Activated effector memory CD4-positive, alpha-beta T cell treated with anti-CD3 and anti-CD28 coated beads, Interleukin-2, amount 50 U/mL, for 16 hours (primary cell): ENCODE measurements at places on chromosomes 12 and 14.

DNA sequence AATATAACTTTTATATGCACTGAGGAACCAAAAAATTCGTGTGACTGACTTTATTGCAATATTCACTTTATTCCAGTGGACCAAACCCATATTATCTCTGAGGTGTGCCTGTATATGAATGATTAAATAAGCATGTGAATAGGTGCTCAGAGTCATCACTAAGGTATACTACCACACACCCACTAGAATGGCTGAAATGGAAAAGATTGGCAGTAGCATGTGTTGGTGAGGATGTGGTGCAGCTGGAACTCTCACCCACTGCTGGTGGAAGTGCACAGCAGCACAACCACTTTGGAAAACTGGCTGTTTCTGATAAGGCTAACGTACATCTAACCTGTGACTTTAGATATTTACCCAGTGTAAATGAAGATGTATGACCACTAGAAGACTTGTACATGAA, 36.8 kb downstream of the GOLGA5 start:
- no peak for DNase-seq

- DNase-seq, result no peak
These were observed 5.4 kb upstream of the KRT7 start for GRCh38 chr12:52227606-52228166.

- no peak for DNase-seq
These were observed 52.6 kb downstream of the SYNE2 start for GRCh38 chr14:63905370-63905769.

GRCh38 chr12:112439769-112440168, 21.0 kb downstream of the PTPN11 start:
- no peak for DNase-seq

DNA sequence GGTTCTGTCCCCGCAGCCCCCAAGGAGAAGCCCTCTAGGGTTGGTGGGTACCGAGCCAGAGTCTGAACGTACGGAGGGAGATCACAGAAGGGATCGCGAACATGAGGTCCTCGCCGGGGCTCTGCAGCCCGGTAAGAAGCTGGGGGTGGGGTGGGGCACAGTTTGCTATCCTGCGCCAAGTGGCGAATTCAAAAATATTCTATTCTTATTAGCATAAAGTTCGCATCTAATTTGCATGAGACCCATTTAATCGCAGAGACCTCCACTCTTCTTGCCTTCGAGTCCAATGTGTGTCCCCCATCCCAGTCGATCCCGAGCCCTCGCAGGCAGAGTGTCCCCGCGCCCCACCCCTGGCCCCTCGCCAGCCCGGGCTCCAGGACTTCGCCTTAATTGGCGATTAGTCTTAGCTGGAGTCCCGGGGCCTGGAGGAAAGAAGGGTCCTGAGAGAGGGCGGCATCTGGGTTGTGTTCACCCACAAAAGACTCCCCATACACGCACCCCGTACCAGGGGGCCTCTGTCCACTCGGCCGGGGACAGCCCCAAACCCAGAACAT, 604 bp upstream of the ARHGEF25 start:
- no peak for DNase-seq

- DNase-seq, result no peak
These were observed 170.6 kb upstream of the CCDC196 start for GRCh38 chr14:66315548-66315947.

GRCh38 chr12:127169321-127170181, 1097.4 kb upstream of the TMEM132C start:
- DNase-seq, result no peak

- no peak for DNase-seq
These were observed 193.7 kb upstream of the HMGA2 start for GRCh38 chr12:65630555-65630954.

- DNase-seq, result no peak
These were observed 20.1 kb upstream of the KRT86 start for GRCh38 chr12:52254180-52254964.

GRCh38 chr14:77238996-77239395, 32.0 kb downstream of the NGB start:
- DNase-seq, result no peak

GRCh38 chr12:64714551-64714968, 44.6 kb downstream of the GNS start:
- DNase-seq, result peak; percentile 65

- DNase-seq, result no peak
These were observed 34.2 kb upstream of the RNASE1 start for GRCh38 chr14:20836668-20837338.

DNA sequence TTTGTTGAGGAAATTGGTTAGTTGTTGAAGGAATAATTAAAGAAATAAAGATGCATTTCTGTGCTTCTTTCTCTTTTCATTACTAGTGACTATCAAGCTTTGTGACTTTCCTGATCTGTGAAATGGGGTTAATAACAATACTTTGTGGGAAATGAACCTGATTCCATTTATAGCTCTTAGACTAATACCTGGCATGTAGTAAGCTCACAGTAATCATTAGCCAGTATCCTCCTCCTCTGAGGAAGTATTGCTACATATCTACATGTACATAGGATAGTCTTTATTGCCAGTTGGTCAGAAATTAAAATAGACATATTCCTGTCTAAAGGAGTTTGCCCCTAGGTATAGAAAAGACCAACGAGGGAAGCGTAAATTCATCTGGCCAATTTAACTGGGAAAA, 1.8 kb upstream of the CCDC198 start:
- no peak for DNase-seq

DNA sequence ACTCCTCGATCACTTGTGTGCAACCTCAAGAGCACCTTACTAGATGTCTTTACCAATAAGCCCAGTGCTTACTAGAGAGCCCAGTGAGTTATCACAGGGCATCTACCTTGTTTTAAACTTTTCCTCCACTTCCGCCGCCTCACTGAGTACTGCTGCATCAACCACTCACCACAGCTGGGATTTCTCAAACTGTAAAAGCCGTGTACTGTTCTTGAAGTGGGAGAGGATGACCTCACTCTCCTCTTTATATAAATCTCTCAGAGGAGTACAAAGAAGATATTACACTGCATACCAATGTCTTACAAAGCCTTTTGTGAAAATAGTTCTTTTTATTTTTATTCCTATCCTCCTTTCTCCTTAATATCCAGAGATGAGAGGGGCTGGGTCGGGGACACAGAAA, 94.1 kb downstream of the PLCZ1 start:
- DNase-seq, result no peak

GRCh38 chr12:54959291-54960018, 25.1 kb downstream of the TESPA1 start:
- no peak for DNase-seq

DNA sequence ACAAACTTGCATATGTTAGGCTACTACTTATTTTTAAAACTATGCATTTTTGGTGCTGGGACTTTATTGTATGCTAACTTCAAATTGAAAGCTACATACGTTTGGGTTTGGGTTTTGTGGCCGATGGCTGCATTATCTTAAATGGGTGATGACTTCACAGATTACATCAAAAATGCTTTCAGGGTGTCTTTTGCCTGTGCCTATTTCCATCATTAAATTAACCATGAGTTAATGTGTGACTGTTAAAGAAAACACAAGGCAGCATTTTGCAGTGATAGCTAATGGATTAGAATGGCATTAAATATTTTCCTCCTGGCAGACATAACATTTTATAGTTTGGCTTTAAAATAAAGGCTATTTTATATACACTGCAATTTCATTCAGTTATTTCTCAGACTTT, 352.3 kb downstream of the EGLN3 start:
- DNase-seq, result no peak

DNA sequence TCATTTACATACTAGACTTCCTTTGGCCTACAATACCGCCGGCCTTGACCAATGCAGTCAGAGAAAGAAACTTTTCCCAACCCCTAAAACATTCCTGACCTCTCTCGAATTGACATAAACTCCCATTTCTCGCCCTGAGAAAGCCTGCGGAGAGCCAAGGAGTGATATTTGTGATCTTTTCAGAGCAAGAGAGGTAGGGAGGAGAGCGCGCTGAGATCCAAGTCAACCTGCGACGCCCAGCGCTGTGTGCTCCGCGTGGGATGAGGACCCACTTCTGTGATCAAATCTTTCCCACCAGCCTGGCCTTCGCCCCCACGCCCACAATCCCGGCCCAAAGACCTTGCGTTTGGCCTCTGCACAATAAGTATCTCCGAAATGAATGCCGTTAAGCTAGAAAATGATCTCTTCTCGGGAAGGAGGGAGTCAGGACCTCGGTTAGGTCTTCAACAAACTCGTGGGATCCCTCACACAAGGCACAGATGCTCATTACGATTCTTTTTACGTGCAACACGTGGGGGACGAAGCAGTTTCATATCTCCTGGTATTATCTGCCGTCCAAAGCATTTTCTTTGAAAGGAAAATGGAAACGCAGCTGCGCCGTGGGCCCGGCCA, 6.3 kb upstream of the NPAS3 start:
- no peak for DNase-seq

GRCh38 chr14:94897082-94897481, 127.2 kb upstream of the GSC start:
- peak; percentile 12 for DNase-seq

DNA sequence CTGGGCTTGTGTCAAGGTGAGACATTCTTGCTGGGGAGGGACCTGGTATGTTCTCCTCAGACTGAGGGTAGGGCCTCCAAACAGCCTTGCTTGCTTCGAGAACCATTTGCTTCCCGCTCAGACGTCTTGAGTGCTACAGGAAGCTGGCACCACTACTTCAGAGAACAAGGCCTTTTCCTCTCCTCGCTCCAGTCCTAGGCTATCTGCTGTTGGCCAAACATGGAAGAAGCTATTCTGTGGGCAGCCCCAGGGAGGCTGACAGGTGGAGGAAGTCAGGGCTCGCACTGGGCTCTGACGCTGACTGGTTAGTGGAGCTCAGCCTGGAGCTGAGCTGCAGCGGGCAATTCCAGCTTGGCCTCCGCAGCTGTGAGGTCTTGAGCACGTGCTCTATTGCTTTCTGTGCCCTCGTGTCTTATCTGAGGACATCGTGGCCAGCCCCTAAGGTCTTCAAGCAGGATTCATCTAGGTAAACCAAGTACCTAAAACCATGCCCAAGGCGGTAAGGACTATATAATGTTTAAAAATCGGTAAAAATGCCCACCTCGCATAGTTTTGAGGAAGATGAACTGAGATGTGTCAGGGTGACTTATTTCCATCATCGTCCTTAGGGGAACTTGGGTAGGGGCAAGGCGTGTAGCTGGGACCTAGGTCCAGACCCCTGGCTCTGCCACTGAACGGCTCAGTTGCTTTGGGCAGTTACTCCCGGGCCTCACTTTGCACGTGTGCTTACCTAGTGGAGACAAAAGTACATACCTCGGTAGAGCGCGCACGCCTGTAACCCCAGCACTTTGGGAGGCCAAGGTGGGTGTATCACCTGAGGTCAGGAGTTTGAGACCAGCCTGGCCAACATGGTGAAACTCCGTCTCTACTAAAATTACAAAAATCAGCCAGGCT, 4.3 kb downstream of the GAPDH start:
- no peak for DNase-seq

- DNase-seq, result no peak
These were observed 24.3 kb downstream of the MNAT1 start for GRCh38 chr14:60758885-60759284.

DNA sequence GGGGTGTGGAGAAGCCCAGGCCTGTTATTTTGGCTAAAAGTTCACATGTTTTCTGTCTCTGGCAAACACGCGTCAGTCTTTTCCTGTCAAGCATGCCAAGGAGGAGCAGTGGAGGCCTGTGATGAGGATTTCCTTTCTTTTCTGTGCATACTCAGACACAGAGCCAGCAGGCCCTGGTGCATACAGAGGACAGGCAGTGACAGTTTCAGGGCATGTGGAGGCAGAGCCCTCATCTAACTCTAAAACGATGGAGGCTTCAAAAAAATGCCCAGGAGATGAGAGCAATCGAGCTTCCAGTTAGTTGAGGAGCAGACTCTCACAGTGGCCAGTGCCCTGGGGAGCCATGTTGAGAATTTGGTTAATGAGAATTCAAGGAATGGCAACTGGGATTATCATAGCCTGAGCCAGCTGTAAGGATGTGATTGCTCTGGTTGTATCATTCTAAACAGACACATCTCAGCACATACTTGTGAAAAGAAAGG, 66.5 kb downstream of the TRAFD1 start:
- no peak for DNase-seq

- no peak for DNase-seq
These were observed 1105.5 kb downstream of the TMEM121 start for GRCh38 chr14:106631879-106632278.

- no peak for DNase-seq
These were observed 68.1 kb downstream of the BORCS5 start for GRCh38 chr12:12425001-12425400.

GRCh38 chr12:115507951-115508722, 769.4 kb downstream of the MED13L start:
- DNase-seq, result no peak

GRCh38 chr12:117417004-117417403, 55.6 kb upstream of the NOS1 start:
- no peak for DNase-seq

- DNase-seq, result no peak
These were observed 42.4 kb downstream of the TRIP11 start for GRCh38 chr14:91997492-91997891.

GRCh38 chr12:27109334-27110028, 27.1 kb upstream of the C12orf71 start:
- DNase-seq, result no peak

GRCh38 chr12:125122668-125123067, 57.4 kb downstream of the AACS start:
- DNase-seq, result no peak

DNA sequence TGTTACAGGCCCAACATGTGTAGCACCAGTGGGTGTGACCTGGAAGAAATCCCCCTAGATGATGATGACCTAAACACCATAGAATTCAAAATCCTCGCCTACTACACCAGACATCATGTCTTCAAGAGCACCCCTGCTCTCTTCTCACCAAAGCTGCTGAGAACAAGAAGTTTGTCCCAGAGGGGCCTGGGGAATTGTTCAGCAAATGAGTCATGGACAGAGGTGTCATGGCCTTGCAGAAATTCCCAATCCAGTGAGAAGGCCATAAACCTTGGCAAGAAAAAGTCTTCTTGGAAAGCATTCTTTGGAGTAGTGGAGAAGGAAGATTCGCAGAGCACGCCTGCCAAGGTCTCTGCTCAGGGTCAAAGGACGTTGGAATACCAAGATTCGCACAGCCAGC, 8.6 kb downstream of the BCL2L14 start:
- DNase-seq, result no peak

GRCh38 chr14:61950340-61950739, 188.1 kb downstream of the SNAPC1 start:
- no peak for DNase-seq

GRCh38 chr12:130579231-130579630, 136.9 kb downstream of the RIMBP2 start:
- no peak for DNase-seq

- DNase-seq, result no peak
These were observed 61.5 kb downstream of the SLC6A12 start for GRCh38 chr12:152440-152839.
